ENCODE measurements at places on chromosomes 1 and 21.

DNA sequence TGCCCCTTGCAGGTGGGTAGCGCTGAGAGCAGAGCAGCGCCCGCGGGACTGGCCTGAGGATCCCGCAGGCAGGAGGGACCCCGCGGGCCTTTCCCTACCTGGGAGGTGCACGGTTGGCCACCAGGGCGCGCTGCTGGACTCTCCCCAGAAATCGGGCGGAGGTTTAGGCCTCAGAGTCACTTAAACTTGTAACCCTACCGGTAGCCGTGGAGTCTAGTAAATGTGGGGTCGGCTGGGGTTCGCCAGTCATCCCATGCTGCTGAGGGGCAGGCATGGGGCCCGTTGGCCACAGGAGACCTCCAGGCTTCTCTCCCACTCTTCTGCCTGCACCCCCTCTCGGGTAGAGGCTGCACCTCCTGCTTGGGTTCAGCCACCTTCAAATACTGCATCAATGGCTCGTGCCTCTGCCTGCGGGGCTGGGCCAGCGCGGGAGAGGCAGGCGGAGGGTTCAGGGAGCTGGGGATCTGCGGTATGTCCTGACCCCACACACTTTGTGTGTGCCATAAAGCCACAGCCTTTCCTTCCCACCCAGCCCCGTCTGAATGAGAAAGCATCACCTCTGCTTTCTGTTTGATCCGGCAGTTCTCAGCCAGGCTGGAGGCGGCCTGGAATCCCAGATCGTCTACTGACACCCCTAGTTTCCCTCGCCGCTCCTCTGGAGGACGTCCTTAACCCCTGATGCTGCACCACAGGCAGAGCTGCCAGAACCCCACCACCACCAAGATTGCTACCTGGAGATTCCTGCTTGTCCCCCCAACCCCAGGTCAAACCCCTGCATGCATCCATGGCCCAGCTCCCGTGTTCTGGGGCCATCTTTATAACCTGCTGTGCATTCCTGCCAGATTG, 12.3 kb upstream of the GSTM4 start:
- DNase-seq, result peak; percentile 79

DNA sequence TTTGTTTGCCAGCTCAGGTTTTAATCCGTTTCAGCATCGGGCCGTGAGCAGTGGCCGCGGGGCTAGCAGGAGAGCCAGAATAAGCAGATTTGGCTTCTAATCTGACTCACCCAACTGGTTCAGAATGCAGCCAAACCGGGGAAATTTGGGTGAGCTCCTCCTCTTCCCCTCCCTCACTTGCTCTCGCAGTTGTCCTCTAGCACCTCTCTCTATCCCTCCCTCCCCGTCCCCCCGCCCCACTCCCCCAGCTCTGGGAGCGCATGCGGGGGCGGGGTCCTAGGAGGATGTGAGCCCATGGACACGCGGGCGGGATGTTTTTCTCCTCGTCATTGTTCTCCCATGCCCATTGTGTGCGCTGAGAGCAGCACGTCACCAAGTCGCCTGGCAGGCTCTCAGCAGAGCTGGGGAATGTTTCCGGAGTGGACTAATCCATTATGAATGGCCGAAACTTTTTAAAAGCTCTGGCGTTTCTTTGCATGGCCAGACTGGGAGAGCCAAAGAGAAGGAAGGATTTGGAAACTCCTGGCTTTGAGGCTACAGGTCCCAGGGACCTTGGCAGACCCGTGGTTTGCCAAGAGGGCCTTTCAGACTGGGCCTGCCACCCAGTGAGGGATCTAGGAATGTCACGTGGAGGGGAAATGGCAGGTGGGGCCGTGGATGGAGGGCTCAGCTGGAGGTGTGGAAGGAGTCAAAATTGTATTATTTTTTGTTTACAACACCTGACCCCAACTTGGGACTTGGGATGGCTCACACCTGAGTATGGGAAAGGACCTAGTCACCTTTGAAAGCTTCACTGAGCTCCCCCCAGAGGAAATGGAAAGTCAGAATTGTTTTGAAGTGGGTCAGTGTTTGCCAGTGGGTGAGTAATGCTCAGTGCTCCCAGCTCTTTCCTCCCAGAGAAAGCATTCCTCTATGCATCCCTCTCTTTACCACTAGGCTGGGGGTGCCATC, 39.2 kb downstream of the CDK18 start:
- no peak for DNase-seq

GRCh38 chr1:206048582-206048981, 4.4 kb upstream of the RHEX start:
- no peak for DNase-seq

DNA sequence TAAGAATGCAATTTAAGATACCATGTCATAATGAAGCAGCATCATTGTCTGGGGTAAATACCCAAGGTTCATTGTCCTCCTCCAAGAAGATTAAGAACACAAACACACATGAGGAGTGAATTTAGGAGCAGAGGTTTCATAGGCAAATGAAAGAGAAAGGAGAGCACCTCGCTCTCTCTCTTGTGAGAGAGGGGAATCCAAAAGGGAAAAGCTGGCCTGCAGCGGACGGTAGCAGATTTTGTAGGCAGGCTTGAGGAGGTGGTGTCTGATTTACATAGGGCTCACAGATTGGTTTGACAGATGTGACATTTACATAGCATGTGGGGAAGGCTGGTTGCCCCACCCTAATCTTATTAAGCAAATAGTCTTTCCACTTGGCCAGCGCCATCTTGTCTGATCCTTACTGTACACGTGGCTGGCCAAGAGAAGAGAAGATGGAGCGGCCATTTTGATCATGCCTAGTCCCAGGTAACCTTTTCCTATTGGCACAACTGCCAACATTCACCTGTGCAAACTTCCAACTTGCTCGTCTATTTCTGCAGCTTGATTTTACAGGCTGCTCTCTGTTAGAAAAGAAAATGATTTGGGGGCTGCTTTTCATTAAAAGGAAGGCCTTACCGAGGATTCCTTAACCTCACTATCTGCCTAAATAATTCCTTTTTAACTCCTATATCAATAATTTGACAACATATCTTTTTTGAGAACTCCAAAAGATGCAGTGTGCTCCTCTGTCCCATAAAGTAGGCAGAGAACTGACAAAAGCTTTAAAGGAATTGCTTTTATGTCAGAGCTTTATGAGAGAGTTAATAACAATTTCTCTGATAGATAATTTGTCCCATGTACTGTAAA, 16.0 kb upstream of the LRRC7 start:
- DNase-seq, result no peak

- DNase-seq, result no peak
These were observed 57.9 kb downstream of the TTC3 start for GRCh38 chr21:37130971-37131370.

DNA sequence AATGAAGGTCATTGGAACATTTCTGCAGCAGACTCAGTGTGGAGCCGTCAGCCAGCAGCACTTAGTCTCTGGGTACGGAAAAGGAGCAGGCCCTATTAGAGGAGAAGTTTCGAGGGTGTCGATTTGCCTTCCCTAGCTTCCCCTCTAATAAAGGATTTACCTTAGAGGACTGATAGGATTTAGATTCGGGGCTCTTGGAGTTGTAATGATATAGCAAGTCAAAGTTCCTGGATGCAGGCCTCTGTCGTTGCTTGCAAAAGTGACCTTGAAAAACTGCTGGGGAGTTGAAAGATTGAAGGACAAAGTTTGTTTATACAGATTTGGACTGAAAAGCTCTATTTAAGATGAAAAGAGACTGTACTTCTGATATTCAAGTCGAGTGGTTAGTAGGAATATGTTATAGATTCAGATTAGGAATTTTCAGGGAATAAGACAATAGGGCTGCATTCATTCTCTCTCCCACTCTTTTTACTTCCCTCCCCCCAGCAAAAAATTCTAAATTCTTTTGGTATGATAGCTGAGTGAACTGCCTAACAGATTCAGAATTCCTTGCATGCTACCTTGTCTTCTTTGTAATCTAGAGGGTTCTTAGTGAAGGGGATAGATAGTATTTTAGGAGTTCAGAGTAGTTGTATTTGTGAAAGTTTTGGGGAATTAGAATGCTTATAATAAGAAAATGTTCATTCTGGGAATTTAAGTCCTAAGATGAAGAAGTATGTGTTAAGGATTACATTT, 19.2 kb downstream of the NFYC start:
- no peak for DNase-seq

GRCh38 chr21:35084869-35085268, 35.8 kb upstream of the RUNX1 start:
- DNase-seq, result no peak

- DNase-seq, result no peak
These were observed 1.0 kb downstream of the KCNK1 start for GRCh38 chr1:233614743-233615521.

DNA sequence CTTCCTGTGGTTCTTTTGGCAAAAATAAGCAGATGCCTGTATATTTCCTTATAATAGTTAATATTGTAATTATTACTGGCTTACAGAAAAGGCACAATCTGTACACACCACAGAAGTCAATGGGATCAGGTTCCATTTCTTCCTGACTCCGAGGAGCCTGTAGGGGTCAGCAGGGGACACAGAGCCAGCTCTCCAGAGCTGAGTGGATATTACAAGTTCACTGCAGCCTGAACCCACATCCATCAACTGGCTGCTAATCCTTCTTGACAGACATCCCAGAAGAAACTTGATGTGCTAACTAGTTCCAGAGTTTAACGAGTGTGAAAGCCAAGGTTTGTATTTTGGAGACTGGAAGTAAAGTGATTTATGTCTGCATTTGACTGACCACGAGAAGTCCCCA, 203.8 kb downstream of the LMX1A start:
- DNase-seq, result no peak

DNA sequence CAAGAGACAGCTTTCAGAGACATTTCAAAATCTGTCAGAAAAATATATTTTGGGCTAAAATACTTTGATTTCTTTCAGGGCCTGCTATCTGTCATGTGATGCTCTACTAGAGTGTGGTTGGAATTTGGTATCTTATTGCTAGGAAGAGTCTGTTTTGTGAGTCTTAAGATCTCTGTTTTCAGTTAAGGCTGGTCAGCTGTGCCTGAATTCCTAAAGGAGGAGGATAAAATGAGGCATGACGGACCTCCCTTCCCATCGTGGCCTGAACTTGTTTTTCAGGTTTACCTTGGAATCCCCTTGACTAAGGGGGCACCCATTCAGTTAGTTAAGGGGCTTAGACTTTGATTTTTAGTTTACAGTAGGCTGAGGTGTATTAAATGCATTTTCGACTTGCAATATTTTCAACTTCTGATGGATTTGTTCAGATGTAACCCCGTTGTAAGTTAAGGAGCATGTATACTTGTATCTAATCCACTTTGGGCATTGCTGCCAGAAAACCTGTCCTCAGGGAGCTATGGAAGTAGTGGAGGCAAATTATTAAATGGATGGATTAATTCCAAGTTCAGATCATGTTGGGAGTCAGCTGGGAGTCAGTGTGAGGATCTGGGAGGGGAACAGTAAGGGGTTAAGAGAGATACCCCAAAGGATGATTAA, 18.3 kb downstream of the CAPN2 start:
- no peak for DNase-seq

DNA sequence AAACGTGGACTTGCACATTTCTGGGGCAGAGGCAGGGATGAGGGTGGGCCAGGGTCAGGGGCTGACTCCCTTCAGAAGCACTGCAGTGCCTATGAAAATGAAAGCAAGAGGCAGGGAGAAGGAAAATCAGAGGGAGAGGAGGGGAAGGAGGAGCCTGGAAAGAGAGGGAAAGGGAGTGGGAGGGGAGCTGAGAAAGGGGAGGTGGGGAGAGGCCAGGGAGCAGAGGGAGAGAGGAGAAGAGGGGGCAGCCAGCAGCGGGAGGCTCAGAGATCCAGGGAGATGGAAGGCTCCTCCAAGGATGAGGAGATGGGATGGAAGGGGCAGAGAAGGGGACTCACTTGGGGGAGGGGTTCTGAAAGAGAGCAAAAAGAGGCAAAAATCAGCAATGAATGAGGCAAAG, 96.3 kb upstream of the KLHDC7A start:
- DNase-seq, result no peak

GRCh38 chr1:86105533-86105866, 51.1 kb downstream of the COL24A1 start:
- DNase-seq, result no peak

DNA sequence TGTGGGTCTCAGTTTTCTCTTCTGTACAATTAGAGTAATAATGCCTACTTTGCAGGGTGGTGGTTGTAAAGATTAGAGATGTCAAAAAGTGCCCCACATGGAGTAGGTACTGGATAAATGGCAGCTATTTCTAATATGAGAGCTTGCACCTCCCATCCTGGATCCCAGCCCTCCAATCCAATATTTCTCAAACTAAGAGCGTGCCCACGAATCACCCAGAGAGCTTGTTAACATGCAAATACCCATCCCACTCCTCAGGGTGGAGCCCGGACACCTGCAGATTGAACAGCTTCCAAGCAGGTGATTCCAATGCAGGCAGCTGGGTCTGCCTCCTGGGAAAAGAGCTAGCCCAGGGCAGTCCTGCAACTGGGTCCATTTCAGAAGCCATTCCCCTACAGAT, 33.0 kb downstream of the LRRN2 start:
- DNase-seq, result no peak

- no peak for DNase-seq
These were observed 994.6 kb upstream of the PRMT6 start for GRCh38 chr1:106061586-106062495.

DNA sequence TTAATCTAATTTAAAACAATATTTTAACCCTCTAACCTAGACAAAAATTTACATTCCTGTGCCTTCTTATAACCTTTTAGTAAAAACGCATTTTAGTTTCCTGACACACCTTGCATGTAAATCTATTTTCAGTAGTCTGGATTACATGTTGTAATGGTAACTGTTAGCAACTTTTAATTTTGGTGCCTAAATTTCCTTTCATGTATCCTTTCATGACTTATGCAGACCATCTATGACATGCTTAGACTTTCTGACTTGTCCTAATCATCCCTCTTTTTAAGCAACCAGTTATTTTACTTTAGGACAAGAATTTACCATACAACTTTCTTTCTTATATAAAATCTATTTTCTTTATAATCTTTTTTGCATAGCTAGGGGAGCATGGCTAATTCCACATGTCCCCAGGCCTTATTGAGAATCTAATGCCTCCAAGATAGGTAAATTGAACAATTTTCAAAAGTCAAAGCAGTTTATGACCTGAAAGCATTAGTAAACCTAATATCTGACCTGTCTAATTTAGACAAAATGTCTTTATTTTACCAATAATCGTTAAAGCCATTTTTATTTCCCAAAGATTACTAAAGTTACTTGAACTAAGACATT, 57.5 kb upstream of the IL12RB2 start:
- DNase-seq, result no peak

- DNase-seq, result no peak
These were observed 405.6 kb downstream of the NPHP4 start for GRCh38 chr1:5586629-5587028.

GRCh38 chr21:36428761-36429432, 43.7 kb downstream of the CHAF1B start:
- DNase-seq, result no peak
